ENCODE measurements at places on chromosomes 12 and 14.

DNA sequence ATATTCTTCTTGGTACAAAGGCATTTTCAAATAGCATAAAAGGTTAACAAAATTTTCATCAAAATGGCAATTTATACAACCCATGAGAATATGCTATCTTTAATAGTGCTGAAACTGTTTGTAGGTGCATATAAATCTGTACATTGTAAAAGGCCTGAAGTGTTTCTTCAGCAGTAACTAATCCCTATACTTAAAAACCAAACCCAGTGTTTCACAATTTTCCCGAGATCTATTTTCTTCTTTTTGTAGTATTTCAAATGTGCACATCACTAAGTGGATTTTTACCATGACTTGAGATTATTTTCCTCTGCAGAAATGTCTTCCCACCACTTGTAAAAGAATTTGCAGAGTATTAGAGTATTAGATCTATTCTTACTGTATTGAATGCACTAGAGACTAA, 76.5 kb downstream of the FERMT2 start:
- no peak for DNase-seq

GRCh38 chr14:24535737-24536136, 27.7 kb upstream of the CMA1 start:
- DNase-seq = no peak

GRCh38 chr14:31541702-31542101, 19.5 kb upstream of the NUBPL start:
- no peak for DNase-seq

DNA sequence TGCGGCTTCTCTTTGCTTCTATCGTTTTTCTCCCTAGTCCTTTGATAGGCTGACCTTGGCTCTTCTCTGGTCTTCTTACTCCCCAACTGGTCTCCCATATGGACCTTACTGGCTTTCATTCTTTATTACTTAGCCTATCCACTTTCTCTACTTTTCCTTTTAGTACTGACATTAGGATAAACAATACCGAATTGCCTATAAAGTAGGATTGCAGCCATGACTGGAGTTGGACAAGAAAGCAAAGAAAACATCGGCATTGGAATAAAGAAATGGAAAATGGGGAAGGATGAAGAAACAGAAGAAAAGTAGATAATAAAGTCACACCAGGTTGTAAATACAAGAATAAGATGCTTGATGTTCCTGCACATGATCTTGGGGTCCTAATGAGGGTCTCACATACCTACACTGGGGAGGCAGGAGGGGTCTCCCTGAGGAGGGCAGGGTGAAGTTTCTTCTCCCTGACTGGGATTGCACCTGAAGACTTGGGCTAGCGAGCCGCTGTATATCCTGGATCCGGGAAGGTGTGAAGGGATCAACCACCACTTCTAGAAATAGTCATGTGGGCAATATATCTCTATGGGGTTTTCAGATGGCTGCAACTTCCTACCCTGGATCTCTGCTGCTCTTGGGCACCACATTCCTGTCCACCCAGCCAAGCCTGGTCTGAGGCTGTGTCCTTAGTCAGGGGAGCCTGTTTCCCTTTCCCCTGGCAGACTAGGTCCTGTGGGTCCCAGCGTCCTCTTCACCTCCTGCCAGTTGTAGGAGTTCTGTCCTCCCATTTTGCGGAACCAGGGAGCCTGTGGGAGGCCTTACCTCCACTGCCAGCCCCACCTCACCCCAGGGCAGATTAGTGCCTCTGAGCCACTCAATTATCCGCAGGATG, 13.1 kb downstream of the NKX2-1 start:
- DNase-seq = no peak

DNA sequence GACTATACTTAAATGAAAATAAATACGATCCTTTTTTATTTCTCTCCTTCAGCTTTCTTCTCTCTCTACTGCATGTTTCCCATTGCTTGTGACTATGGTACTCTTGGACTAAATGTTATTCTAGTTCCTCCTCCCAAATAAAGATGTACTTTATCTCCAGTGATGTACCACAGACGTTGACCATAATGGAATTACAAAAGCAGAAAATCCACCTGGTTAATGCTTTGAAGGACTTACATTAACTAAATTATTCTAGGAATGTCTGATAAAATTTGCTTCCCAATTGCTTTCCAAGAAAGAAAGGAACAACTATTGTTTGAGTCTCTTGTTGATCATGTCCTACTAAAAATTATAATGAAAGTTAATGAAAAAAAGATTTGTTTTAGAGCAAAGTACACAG, 71.8 kb downstream of the NTN4 start:
- DNase-seq = no peak

GRCh38 chr12:116200812-116201211, 76.7 kb downstream of the MED13L start:
- DNase-seq = no peak
